ENCODE measurements at places on chromosomes 4 and X. TPM values are rescaled to one million over a fixed set of nuclear protein-coding genes. Genes with fewer than 3 reads are reported as not detected.

DNA sequence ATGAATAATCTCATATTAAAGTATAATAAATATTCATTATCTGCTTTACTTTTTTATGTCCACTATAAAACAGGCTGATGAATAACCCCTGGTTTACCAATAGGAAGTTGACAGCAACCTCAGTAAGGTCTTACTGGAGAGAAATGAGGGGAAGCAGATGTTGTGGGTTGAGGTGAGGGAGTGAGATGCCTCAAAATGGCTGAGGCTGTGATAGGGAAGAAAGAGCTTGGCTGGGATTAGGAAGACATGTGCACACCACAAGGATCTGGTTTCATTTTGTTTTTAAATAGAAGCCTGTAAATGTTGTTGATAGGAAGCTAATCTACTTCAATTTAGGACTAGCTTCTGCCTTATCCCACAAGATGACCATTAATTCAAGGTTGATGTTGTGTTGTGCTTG, 14.4 kb upstream of the CYBB start:
- DNase-seq: no peak

GRCh38 chr4:84503495-84504437, 4.7 kb upstream of the NKX6-1 start:
- no peak for DNase-seq

DNA sequence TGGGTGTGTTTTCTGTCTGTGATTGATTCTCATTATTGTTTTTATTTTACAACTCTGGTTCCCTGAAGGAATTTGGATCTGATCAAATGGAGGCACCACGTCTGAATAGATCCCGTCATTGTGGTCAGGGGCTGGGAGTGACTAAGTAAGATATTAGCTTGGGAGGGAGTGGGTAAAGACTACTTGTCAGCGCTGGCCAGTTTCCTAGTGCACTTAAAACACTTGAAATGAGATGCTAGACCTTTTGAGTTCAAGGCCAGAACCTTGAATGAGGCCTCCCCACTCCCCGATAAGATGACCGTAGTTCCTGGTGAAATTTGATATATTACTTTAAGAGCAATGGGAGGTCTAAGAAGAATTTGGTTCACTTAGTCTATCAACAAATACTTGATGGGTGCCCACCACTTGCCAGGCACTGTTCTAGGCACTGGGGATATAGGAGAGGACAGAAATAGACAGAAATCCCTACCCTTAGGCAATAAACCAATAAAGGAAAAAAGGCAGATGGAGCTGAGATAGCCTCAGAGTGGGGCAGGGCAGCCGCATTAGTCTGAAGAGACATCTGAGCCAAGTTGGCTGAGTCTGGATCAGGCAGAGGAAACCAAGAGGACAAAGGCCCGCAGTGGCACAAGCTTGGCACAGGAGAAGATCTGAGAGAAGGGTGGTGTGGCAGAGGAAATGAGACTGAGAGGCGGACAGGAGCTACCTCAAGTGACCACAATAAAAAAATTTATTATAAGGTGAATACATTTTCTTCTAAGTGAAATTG, 11.8 kb downstream of the FAM184B start:
- DNase-seq: no peak

- DNase-seq: no peak
Observed at GRCh38 chr4:145931403-145931802, 7.2 kb downstream of the ZNF827 start.

PPP2R3B gene
- total RNA-seq: 70.0 TPM

MAGEA9B gene
- not detected for total RNA-seq

MED12 gene
- total RNA-seq: 123 TPM

RHOXF1 gene
- total RNA-seq: 1.4 TPM

CFAP99 gene
- total RNA-seq: not detected

RBPJ gene
- 162 TPM for total RNA-seq

All from progenitor cell of endocrine pancreas (in vitro differentiated cells).